ENCODE measurements at places on chromosomes 6 and 20.

- DNase-seq, result no peak
These were observed 1.9 kb upstream of the KIAA1586 start for GRCh38 chr6:57044568-57044967.

DNA sequence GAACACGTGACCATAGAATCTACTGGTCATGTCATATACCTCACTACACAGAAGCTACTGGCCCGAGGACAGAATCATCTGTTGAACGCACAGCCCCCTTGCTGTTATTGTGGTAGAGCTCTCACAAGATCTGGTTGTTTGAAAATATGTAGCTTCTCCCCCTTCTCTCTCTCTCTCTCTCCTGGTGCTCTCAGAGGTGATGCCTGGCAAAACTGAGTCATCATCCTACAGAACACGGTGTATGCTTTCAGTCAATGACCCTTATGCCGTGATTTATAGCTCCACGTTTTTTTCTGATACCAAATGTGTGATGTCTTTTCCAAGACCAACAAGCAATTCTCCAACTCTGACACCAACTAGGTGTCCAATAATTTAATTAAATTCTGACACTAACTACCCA, 13.0 kb upstream of the RBM24 start:
- DNase-seq, result no peak

DNA sequence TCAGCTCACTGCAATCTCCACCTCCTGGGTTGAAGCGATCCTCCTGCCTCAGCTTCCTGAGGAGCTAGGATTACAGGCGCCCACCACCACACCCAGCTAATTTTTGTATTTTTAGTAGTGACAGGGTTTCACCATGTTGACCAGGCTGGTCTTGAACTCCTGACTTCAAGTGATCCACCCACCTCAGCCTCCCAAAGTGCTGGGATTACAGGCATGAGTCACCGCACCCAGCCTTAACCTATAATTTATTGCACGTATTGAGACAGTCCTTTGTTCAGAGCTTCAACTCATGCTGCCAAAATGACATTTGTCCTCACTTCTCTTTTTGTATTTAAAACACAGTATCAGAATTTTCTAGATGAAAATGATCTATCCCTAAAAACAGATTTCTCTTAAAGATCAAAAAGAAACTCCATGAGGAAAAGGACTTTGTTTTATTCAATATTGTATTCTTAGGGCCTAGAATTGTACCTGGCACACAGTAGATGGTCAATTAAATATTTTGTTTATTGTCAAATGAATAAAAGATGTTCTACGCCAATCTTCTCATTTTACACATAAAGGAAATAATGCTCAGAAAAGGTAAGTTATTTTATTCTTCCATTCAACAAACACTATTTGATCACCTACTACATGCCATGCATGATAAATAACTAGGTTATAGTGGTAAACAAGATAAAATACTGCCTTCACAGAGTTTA, 10.8 kb downstream of the SERAC1 start:
- no peak for DNase-seq

- no peak for DNase-seq
These were observed 270.5 kb downstream of the BMP2 start for GRCh38 chr20:7038029-7038428.

- no peak for DNase-seq
These were observed 293.8 kb downstream of the ZNF217 start for GRCh38 chr20:53299831-53300230.

DNA sequence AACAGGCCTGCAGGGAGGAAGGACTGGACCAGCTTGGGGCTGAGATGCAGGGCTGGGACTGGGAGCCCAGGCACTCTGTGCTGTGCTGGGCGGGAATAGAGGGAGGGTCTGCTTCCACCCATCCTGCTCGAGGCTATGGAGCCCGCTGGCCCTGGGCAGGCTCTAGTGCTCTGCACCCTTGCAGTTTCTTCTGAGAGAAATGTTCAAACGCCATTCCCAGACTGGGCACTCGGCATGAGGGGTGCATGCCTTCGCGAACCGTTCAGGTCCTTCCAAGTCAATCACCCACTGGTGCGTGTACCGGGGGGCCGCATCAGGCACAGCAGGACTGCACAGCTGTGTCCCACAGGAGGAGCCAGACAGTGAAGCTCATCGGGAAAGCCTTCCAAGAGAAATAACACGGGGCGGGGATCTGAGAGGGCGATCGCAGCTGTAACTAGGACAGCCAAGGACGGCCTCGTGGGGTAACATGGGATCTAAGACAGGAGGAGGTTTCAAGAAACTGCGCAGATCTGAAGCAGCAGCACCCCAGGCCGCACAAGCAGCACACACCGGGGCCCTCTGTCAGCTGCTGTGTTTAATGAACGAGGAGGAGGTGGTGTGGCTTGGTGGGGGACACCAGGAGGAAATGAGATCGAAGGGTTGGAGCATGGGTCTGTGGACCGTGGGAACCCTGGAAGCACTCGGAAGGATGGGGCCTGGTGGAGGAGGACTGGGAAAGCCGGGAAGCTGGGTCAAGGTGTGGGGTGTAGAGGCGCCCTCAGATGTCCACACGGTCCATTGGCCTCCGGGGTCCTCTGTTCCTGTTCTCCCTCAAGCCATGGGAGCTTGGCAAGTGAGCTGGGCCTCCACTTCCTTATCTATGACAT, 26.1 kb upstream of the PYGB start:
- no peak for DNase-seq

DNA sequence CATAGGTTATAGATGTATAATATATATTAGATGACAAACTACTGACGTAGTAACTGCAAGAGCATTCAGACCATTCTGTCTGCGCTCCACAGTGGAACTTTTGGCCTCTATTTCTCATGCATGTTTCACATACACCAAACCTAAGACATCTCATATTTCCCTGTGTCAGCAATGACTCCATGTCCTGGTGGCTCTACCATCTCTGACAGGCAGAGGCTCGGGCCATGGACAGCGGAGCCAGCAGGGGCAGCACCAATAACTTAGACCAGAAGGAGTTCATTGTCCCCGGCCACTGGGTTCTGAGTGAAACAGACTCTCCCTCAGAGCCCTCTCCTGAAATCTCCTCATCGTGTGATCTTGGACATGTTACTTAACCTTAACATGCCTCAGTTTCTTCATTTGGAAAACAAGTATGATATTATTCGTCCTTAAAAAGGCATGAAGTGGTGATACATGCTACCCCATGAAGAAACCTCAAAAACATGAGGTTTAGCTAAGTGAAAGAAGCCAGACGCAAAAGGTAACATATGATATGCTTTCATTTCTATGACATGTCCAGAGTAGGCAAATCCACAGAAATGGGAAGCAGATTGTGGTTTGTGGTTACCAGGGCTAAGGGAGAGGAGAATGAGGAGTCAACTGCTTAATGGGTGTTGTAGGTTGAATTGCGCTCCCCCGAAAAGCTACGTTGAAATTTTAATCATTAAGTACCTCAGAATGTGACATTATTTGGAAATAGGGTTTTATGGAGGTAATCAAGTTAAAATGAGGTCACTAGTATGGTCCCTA, 564.0 kb upstream of the JARID2 start:
- DNase-seq, result no peak

DNA sequence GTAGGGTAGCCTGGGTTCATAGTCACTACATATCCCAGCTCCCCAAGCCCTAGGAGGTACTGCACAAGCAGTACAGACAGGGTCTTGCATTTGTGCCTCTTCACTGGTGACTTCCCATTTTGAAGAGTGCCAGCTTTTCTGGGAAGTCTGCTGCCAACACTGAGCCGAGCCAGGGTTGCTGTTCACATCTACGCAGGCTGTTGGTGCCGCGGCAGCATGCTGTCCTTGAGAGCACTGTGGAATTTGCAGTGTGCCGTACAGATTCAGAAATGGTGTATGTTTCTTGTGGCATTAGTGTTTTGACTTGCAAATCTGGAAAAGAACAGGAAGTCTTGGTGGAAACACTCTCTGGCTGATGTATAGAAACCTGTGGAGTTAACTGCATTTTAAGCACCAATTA, 67.5 kb downstream of the JARID2 start:
- DNase-seq, result no peak

GRCh38 chr6:126188279-126188909, 151.5 kb upstream of the CENPW start:
- DNase-seq, result no peak

DNA sequence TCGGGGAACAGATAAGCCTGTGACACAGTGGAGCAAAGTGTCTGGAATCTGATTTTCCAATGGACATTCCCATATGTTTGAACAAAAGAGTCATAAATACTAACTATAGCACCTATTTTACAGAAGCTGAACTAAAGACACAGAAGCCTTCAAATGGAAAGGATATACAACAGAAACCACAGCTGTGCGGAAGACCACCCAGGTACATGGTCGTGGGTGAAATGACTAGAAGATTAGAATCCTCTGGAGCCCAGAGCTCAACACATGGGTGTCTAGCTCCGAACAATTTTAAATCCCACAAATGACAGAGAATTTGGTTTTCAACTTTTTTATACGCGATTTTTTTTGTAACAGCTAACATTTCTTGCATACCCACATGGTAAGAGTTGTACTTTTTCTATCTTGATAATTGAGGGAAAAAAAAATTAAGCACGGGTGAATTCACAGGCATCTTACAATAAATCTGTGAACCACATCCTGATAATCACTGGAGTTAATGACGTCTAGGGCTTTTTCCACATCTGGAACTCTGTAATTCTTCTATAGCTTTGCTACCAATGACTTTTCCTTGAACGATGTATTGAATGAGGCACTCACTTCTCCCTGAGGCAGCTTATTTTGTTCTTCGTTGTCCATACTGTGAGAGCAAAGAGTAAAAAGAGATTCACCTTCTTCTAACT, 271.1 kb upstream of the AGPAT4 start:
- no peak for DNase-seq

- DNase-seq, result no peak
These were observed 75.5 kb downstream of the ZDHHC14 start for GRCh38 chr6:157456524-157456829.

DNA sequence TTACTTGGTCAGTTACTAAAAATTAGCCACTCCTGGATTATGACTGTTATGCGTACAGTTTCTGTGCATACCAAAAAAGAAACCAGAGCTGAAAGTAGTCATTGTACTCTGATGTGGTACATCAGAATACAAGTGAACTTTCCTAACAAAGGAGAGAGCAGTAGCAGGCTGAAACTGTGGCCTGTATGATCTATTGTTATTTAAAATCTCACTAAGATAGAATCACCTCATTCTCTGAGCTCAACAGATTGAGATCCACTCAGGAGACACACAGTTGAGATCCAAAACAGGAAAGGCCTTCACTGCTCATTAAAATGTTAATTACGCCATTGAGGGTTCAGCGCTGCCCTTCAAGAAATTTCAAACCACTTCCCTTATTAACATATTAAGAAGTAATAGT, 576.4 kb downstream of the LMBRD1 start:
- DNase-seq, result no peak

DNA sequence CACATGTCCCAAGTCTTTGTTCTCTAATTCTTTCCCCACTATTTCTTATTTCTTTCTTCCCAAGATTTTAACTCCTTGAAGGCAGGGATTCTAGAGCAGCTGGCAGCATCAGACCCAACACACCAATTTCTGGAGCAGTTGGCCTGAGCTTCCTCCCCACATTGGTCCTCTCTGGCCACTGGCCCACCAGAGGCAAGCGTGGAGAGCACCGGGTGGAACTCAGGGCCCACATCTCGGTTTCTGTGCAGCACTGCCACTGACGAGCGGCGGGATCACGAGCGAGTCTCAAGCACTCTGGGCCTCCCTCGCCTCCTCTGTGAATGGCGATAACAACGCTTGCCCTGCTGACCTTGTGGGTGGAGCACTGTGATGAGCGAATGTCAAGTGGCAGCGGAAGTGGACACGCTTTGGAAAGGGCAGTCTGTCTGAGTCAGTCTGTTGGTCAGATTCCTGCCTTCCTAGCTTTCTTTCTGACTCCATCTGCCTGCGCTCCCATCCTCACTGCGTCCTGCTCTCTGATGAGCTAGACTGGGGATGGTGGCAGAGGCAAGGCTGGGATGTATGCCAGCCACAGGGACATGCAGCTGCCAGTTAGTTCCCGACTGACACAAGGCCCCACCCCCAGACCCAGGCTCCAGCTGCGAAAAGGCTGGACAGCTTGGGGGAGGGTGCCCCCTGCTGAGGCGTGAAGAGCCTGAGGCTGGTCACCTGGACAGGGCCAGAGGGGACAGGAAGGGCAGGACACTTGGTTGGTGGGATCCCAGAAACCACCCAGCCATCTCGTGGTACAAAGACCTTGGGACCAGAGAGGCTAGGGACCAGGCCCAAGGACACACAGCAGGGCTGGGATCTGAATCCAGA, 4.5 kb upstream of the SPDEF start:
- no peak for DNase-seq

- DNase-seq, result no peak
These were observed 25.1 kb downstream of the RRAGD start for GRCh38 chr6:89386917-89387491.

- no peak for DNase-seq
These were observed 13.8 kb downstream of the ULBP3 start for GRCh38 chr6:150055131-150055530.

- DNase-seq, result no peak
These were observed 363.5 kb downstream of the SYNE1 start for GRCh38 chr6:152273638-152274037.

GRCh38 chr6:140653506-140653905, 1279.1 kb upstream of the CITED2 start:
- DNase-seq, result no peak
